Stomach (tissue), 19 donors: ENCODE measurements at places on chromosomes 5 and 9. TPM values are rescaled to one million over a fixed set of nuclear protein-coding genes. Genes with fewer than 3 reads are reported as not detected.

Gene ZNF367
- 9.8 TPM for total RNA-seq

Gene ZNF366
- total RNA-seq, result 6.8 TPM

Gene MEIKIN
- total RNA-seq, result 0.37 TPM

Gene PDLIM7
- 124 TPM for total RNA-seq

Gene PHAX
- total RNA-seq, result 26.6 TPM

Gene ACTBL2
- total RNA-seq, result not detected

Gene PCDHB11
- 0.87 TPM for total RNA-seq

Gene ORM2
- total RNA-seq, result 2.0 TPM

Gene MLANA
- total RNA-seq, result not detected

Gene ITGA2
- 8.3 TPM for total RNA-seq

Gene RAD50
- total RNA-seq, result 60.4 TPM

GRCh38 chr5:145856285-145856818, 16.5 kb downstream of the GRXCR2 start:
- peak; percentile 30 for DNase-seq

GRCh38 chr5:33530183-33531036, 89.6 kb downstream of the TARS1 start:
- no peak for DNase-seq

- DNase-seq, result no peak
These were observed 132.1 kb downstream of the PHF2 start for GRCh38 chr9:93708289-93708986.

DNA sequence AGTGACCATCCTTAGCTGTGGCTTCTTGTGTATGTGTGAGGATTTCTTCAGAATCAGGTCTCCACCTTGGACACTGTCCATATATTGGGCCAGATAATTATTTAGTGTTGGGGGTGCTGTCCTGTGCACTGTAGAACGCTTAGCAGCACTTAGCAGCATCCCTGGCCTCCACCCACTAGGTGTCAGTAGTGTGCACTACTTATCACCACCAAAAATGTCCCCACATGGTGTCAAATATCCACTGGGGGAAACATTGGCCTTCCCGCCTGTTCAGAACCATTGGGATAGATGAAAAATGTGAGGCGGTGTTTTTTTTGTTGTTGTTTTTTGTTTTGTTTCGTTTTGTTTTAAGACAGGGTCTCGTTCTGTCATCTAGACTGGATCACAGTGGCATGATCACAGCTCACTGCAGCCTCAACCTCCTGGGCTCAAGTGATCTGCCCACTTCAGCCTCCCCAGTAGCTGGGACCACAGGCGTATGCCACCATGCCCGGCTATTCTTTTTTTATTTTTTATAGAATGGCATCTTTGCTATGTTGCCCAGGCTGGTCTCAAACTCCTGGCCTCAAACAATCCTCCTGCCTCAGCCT, 67.7 kb downstream of the TENT4A start:
- DNase-seq, result no peak

GRCh38 chr9:99235069-99235468, 13.0 kb downstream of the SEC61B start:
- no peak for DNase-seq

- no peak for DNase-seq
These were observed 3.3 kb downstream of the REEP5 start for GRCh38 chr5:112918679-112919078.

DNA sequence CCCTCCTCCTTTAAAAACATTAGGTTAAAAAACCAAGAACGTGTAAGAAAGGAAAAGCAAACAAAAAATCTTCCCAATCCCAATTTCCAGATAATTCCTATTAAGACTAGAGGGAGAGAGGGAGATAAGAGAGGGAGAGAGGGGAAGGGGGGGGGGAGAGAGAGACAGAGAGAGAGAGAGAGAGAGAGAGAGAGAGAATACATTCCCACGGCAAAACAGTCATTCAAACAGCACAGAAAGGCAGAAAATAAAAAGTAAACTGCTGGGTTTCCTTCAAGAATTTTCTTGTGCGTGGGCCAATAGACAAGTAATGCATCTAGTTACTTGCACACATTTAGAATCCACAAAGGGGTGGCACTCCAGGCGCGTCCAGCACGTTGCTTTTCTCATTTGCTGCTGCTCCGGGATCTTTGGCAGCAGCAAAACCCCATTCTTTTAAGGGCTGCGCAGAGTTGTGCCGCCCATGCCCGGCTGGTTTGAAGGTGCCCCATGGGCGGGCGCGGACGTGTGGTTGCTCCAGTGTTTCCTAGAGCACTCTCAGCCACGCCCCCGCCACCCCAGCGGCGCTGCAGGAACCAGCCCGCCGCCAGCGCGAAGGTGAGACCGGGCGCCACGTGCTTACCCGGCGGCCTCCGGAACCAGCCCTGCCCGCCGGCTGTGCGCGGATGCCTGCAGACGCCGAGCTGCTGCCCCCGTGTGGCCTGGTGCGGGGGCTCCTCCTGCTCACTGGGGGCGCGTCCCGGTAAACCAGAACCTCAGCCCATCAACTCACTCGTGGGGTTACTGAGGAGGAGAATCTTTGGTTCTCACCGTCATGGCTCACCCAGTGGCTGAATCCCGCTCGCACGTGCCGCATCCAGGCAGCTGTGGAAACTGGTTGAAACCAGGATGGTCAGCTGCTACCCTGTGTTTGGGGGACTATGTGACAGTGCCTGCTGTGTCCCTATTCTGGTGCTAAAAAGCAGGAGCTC, 44.6 kb downstream of the STC2 start:
- DNase-seq, result peak; percentile 80

GRCh38 chr9:95336281-95336680, 18.8 kb upstream of the FANCC start:
- DNase-seq, result peak; percentile 18

GRCh38 chr5:132498152-132498551, 7.6 kb upstream of the IRF1 start:
- DNase-seq, result peak; percentile 60

DNA sequence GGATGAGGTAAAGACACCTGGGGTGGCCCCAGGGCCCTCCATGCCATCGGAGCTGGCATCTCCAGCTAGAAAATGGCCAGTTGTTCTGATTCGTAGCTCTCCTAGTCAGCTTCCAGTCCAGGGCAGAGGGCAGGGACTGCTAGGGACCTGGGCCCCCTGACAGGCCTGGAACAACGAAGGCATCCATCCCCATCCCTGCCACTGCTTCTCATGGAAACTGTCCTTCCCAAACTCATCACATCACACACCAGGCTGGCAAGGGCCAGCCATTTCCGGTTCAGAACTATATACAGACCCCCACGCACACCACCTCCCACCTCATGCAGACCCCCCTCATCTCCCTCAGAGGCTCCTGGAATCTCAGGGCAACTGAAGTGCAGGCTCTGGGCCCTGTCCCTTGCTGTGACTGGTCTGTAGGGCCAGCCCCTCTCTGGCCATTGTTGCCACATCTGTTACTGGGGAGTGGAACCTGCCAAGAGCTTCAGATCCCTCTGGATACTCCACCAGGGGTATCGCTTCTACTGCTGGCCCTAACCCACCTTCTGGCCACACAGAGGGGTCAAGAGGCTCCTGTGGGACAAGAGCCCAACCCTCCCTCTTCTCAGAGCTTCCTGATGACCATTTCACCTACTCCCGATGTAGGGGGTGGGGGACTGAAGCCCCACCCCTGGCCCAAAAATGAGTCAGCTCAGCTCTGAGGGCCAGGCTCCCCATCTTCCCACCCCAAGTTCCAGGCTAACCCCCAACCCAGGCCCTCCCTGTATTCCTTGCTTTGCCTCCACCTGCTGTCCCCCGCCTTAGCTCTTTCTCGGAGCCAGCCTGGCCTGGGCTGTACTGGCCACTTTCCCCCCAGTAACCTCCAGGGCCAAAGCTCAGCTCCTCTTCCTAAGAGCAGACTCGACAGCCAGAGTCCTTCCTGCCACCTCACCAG, 1.2 kb upstream of the MZB1 start:
- DNase-seq, result no peak

DNA sequence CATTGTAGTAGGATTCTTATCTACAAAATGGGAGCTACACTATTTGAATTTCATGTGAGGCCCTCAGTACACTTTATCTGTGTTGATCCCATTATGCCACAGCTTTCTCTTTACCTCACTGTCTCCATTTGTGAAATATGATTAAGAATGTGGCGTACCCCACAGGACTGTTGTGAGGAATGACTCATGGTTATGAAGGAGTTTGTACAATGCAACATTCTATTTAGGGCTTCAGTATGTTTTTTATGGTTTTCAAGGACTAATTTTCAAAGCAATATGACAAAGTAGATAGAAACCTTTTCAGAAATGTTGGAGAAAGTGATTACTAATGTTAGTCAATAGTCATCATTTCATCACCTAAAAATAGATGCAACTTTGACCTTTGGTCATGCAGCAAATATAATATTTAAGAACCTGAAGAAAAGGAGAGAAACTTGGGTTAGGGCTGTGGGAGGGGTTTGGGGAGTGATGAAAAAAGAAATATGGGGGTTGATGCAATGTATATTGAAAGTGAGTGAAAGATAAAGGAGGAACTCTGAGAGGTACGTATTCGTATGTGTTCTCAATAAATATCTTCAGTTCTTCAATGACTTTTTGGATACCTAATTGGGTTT, 53.7 kb upstream of the PIP5K1B start:
- no peak for DNase-seq

- DNase-seq, result no peak
These were observed 12.9 kb downstream of the OR2V2 start for GRCh38 chr5:181160152-181160754.

- peak; percentile 22 for DNase-seq
These were observed 20.5 kb downstream of the ERAP2 start for GRCh38 chr5:96896806-96897205.

- DNase-seq, result no peak
These were observed 46.6 kb upstream of the PCA3 start for GRCh38 chr9:76717613-76718012.

DNA sequence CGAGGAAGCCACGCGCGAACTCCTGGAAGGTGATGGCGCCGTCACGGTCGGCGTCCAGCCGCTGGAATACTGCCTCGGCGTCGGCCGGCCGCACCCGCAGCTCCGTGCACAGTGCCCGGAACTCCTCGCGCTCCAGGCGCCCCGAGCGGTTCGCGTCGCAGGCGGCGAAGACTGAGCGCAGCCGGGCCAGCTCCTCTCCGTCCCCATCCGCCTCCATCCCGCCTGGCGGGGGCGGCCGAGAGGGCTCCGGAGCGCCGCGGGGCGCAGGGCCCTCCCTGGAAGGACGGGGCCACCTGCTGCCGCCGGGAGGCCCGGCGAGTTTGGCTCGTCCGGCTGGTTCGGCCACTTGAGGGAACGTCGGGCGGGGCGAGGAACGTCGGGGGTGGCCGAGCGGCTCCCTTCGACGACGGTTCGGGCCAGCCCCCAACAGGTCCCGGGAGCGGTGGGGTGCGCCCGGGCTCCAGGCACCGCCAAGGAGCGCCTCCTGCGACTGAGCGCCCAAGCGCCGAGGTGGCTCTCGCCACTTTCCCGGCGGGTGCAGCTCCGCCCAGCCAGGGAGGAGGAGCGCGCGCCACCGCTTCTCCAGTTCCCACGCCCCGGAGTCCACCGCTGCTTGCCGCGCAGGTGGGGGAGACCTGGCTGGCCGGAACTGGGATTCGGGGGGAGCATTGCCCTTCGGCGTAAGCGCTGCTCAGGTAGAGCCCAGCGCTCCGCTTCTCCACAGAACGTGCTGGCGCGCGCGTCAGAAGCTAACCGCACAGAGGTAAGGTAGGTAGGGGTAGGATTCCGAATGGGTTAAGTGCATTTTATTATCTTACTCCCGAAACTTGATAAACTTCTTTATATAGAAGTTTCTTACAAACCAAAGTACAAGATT, at the start of gene RASEF:
Gene RASEF (minus strand): TSS at position 492 of the 877 bp plus-strand sequence. CDS start 275 bp downstream, at position 217.
- peak; percentile 82 for DNase-seq

- no peak for DNase-seq
These were observed 53.8 kb downstream of the GCNT1 start for GRCh38 chr9:76512826-76513225.

- peak; percentile 47 for DNase-seq
These were observed at the start of gene SARDH for GRCh38 chr9:133737774-133738639. SARDH (minus strand) TSS chr9:133738352; CDS start chr9:133734173, 4,179 bp downstream.

DNA sequence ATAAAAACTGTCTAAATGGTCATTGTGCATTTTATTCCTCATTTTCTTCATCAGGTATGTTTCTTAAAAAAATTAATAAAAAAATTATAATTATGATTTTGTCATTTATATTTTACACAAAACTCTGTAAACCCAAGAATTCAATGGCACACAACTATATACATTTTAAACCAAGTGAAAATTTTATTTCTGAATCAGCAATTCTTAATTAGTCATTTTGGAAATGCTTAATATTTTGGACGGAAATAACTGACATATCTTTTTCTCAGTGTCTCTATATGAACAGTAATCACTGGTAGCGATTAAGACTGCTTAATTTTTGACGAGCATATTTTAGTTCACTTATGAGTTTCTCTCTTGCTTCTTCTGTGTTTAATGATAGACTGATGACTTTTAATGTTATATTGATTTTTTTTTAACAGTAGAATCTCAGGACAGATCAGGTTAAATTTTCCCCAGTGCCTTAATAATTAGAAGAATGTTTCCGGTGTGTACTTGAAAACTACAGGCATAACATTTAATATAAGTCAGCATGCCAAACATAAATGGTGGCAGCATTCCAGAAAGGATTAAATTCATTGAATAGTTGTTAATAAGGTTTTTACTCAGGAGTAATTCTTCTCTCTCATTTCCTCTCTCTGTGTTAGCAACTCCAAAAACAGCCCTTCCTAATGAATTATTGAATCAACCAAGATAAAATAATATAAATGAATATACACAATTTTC, 644.7 kb upstream of the CDH6 start:
- DNase-seq, result no peak

GRCh38 chr5:173664154-173664526, 47.7 kb upstream of the BOD1 start:
- DNase-seq, result peak; percentile 81

DNA sequence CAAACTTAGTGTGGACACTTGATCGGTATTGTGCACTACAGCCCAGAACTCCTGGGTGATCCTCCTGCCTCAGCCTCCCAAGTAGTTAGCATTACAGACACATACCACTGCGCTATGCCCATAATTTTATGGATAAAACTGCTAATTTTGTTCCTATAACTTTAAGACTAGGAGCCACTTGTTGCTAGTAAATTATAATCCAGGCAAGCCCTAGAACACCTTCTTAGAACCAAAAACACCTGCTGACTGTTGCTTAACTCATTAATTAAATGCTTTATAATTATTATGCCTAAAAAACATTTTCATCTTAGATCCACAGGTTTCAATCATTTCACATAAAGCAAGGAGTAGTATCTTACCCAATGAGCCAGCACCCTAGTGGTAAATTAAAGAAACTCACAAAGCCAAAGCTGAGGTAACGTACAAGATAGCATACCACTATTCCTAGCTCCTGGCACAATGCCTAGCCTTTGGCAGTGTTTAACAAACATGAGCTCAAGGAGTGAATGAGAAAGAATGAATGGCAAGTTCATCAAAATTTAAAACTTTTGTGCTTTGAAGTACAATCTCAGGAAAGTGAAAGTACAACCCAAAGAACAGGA, 5.4 kb downstream of the MRPS27 start:
- peak; percentile 82 for DNase-seq
